Mesothelial cell of epicardium (in vitro differentiated cells): ENCODE measurements at places on chromosomes 3 and 15.

DNA sequence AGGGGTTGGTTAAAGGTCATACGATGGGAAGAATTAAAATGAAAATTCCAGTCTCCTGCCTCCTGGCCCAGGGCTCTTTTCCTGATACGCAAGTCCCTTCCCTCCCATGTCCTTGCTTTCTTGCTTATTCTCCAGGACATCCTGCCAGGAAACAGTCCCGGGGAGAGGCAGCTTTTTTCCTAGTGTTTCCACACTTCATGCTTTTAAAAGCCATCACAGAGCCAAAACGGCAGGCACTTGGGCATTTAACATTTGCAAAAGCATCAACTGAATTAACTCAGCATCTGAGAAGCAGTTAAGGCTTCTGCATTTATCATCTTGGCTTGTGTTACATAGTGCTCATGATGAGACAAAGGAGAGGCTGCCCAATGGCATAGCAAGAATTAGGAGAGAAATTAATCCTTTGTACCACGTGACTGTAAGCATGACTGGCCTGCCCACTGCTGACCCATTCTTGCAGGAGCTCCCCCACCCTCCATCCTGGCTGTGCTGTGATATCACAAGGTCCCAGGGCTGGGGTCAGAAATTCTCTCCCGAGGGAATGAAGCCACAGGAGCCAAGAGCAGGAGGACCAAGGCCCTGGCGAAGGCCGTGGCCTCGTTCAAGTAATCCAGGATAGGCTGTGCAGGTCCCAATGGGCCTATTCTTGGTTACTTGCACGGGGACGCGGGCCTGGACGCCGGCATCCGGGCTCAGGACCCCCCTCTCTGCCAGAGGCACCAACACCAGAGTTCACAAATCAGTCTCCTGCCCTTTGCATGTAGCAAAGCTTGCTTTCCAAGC, 21.6 kb upstream of the VILL start:
- no peak for DNase-seq

- DNase-seq, result no peak
These were observed 11.2 kb upstream of the CAPN3 start for GRCh38 chr15:42348083-42348482.

DNA sequence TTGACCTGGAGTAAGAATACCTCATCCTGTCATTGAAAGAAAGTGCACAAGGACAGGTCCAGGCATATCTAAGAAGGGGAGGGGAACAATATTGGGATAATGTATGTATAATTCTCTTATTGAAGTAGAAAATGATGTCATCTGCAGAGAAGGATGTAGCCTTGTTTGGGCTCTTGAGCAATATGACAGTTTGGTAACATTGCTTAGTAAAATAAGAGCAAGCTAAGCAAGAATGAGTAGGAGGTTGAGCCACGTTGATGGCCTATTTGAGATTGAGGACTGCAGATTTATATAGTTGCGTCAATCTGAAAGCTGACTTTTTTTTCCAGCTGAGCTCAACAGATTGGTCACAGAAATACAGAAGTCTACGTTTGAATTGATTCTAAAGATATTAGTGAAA, 145.2 kb downstream of the FILIP1L start:
- DNase-seq, result no peak

DNA sequence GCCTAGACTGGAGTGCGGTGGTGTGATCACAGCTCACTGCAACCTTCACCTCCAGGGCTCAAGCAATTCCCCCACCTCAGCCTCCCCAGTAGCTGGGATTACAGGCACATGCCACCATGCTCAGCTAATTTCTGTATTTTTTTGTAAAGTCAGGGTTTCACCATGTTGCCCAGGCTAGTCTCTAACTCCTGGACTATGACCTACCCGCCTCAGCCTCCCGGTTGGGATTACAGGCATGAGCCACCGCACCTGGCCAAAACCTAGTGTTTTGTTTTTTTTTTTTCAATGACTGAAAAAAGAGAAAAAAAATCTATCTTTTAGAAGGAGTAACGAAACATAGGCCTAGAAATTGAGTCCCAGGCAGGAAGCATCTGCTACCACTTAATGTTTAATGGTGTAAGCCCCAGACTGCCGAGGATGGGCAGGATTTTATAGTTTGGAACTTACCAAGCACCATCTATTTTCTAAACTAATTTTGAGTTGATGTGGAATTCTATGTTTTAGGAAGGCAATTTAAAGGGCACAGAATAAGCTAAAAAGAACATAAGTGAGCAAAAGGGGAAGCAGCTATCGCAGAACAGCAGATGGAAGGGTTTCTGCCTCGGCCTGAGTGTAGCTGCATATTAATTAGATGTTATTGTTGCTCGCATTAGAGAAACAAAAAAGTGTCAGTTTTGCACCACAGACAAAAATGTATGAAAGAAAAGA, 24.2 kb upstream of the CA12 start:
- DNase-seq, result no peak

DNA sequence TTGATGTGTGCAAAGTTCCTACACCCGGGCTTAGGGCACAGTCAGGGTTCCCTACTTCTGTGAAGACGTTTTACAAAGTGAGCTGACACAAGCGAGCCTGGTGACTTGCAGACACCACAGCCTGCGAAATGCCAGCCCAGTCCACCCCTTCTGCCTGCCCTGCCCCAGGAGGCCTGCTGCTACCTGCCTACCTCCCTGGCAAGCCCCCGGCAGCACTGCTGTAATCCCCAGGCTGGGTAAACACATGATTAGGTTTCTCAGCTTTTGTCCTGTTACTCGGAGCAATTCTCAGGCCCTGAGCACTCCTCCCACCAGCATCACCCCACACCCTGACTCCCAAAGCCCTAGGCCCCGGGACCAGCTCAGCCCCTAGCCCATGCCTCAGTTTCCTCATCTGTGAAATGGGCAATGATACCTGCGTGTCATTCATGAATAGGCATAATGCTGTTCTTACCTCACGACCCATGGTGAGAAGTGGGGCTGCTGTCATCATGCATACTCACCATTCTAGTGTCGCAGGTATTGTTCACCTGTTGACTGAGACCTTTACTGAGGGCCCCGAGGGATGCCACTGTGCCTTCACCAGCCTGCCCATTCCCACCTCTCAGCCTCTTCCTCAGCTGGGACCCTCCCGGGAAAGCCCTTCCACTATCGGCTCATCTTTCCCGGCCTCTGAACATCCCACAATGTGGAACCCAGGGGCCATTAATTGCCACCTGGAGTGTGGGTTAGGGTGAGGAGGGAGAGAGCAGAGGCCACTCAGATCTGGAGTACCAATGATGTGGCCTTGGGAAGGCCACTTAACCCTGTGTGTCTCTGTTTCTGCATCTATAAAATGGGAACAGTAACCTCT, 31.5 kb upstream of the SLC6A6 start:
- no peak for DNase-seq
